ENCODE measurements at places on chromosomes 1 and 21.
A peak's percentile ranks its signal among the peaks of the same experiment; 100 is the strongest.

DNA sequence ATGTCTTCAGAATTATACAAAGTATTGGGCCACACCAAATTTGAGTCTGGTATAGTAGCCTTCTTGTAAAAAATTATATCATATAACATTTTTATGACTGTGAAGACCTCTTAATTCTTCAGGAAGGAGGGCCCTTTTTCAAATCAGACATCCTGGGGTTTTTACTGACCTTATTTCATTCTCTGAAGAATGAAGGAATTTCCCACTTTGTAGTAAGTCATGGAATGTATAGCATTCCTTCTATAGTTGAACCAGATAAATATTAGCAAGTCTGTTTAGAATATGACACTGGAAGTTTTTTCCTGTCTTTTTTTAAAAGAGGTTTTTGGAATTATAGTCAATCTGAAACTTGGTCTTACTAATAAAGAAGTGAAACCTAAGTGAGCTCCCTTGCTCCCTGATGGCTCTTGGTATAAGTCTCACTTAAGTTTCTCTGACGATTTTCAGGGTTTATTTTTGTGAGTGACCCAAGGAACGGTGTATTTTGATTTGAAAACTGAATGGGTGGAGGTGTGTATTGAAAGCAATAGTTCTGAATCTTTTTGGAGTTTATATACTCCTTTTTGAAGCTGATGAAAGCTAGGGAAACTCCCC is 23.7 kb downstream of the SNX27 start:
- no peak for DNase-seq

GRCh38 chr1:238485057-238485911 is 594.6 kb upstream of the ZP4 start:
- DNase-seq: no peak

DNA sequence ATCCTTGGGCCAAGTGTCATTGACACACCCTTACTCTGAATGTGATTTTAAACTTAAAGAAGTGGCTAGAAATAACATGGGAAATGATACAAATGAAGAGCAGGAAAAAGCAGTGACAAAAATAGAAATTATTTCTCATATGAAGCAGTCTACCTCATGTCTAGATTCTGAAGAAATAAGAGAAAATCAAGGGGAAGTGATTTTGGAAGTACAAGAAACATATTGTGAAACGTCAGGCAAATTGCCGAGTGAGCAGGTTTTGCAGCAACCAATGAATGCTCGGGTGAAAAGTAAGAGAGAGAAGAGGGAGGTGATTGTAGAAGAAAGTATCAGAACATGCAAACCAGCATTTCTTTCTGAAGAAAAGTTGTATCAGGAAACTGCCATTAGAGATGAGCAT is 130.7 kb downstream of the MACF1 start:
- no peak for DNase-seq

DNA sequence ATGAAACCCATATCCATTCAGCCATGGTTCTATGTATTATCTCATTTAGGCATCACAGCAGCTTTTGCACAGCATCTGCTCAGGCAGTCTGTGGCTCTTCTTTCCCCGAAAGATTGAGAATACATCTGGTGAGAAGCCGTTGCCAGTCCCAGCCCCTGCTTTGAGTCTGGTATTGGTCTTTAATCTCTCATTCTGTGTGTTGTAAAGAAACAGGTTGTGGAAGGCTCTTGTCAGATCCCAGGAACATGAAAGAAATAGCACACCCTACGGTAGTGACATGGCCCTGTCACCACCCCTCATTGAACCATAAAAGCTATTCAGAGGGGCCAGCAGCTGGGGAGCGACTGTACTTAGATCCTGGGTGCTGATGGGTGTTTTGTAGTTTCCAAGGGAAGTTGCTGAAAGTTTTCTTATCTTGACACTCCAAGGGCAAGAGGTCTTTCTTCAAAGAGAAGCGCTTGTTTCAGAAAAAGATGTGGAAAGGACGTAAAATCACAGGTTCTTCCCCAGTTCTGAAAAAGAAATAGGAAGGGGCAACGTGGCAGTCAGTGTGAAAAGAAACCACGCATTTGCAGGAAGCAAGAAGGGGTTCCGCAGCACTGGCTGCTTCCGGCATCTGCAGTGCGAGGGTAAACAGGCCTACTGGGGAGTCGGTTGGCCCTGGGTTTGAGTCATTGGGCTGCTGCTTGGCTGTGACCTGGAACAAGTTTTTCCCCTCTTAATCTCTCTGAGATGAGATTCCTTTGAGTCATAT is 145.0 kb downstream of the DHRS3 start:
- DNase-seq: peak; percentile 28

GRCh38 chr1:151898519-151898991 is 10.8 kb downstream of the THEM4 start:
- peak; percentile 22 for DNase-seq

All from central memory CD8-positive, alpha-beta T cell (primary cell).